ENCODE measurements at places on chromosomes 1 and 21.

DNA sequence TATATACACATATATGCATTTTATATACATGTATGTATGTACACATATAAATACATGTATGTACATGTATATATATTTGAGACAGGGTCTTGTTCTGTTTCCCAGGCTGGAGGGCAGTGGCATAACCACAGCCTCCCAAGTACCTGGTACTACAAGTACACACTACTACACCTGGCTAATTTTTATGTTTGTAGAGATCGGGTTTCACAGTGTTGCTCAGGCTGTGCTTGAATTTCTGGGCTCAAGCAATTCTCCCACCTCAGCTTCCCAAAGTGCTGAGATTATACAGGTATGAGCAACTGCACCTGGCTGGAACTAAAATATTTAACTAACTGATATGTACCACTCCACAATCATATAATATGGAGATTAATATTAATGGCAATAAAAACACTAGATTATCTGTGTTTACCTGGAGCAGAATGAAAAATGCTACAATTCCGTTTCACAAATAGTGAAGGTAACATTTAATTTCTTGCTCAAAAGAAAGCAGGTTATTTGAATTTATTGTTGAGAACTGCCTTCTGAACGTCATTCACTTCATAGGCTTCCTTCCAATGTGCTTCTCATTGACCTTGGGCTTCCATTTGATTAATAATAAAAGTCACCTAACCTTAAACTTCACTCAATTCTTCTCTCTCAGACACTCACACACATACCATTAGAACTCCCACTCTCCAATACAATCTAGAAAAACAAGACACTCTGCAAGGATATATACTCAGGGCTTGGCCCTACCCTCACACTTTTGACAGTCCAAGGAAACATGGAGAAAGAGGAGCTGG lies 57.0 kb downstream of the PTGER3 start:
- no peak for DNase-seq

DNA sequence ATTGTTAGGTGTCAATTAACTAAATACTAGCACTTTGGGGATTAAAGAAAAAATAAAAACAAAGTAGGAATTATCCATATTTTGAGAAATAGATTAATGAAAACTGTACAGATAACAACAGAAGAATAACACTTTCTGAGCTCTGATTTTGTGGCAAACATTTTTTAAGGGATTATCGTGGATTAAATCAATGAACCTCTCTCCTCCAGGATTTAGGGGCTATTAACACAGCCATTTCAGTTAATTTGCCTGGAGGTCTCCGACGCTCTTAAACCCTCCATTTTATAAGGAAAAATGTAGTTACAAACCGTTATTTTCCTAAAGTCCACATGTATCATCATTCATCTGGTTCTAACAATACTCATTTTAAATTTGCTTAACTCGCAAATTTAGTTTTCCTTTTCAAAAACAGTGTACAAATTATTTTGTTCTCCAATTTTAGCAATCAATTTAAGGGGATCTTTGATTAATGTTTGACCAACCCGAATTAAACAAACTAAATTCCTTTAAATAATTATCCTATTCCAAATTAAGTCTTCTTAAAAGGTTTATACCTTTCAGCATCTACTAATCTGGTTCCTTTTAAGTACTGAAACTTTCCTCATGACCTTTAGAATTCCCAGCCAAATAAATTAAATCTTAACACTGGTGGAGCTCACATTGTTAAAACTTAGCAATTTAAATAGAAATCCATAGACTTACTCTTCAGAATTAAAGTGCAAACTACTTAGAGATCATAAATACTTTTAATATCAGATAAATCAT lies 30.7 kb upstream of the RNF187 start:
- no peak for DNase-seq

DNA sequence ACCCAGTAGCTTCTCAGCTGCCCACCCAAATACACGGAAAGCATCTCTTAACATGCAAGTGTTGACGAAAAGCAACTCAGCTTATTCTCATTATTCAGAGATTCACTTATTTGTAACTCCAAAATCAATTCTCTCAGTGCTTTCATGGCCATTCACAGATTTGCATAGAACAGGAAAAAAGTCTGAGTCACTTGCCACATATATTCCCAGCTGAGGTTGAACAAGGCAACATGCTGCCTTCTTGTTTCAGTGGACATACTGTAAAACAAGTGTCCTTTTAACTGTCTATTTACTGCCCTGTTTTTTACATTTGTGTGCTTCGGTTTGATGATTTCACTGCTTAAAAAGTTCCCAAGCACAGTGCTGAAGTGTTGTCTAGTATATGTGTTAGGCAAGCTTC lies 273.0 kb downstream of the LTN1 start:
- no peak for DNase-seq

DNA sequence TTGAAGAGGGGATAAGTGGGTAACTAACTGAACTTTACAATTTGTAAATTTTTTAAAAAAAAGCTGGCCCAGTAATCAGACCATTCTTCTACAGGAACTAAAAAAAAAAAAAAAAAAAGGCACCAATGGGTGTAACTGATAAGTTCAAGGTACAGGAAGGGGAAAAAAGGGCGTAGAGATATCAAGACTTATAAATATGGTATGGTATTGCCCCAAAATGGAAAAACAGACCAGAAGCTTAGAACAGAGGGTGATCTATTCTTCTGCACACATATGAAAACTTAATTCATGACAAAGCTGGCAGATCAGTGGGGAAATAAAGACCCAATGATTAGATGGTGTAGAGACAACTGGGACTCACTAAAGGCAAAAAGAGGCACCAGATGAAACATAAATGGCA lies 58.9 kb downstream of the LHX4 start:
- DNase-seq, result no peak

DNA sequence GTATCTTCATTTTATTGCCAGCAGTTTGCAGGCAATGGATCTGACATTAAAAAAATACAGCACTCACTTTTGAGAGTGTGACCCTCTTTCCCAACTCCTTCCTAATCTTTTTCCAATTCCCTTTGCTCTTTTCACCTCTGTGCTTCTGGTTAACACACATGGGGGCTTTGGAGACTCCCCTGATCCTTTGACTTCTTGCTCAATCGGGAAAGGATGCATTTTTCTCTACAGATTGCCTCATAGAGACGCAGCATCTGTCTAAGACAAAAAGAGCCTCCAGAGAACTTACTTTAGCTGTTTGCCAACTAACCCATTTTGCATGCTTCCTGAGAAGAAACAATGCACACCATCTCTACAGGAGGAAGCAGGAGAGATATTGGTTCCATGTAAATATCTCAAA lies 378.3 kb downstream of the PBX1 start:
- DNase-seq, result no peak

DNA sequence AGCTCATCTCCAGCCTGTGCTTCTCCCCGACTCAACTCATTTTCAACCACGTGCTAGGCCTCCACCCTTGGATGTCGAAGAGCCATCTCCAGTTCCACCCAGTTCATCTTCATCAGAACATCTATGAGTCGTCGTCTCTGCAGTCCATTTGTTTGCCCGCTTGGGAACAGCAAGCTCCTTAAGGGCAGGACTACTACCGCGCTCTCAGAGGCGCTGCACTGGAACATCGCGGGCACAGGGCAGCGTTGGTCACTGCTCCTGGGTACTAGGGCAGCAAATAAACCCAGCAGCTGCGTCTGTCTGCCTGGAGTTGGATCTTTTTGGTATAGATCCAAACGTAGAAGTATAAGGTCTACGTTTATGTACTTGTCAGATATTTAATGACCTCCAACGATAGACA lies 478 bp upstream of the PRDM2 start:
- DNase-seq, result no peak

GRCh38 chr1:9271283-9271682 lies 21.4 kb upstream of the SPSB1 start:
- no peak for DNase-seq

DNA sequence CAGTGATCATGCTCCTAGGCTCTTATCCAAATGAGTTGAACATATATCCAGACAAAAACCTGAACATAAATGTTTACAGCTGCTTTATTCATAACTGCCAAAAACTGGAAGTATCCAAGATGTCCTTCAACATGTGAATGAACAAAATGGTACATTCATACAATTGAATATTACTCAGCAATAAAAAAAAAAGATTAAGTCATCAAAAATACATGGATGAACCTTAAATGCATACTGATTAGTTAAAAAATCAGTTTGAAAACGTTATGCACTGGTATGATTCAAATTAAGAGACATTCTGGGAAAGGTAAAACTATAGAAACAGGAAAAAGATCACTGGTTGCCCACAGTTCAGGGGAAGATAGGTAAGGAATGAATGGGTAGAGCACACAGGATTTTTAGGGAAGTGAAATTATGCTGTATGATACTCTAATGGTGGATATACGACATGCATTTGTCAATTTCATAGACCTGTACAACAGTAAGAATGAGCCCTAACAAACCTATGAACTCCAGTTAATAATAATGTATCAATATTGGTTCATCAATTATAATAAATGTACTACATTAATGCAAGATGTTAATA lies 3.1 kb downstream of the LRRC40 start:
- DNase-seq, result no peak

- DNase-seq, result no peak
Observed at GRCh38 chr1:48418742-48419141, 53.3 kb downstream of the SPATA6 start.

DNA sequence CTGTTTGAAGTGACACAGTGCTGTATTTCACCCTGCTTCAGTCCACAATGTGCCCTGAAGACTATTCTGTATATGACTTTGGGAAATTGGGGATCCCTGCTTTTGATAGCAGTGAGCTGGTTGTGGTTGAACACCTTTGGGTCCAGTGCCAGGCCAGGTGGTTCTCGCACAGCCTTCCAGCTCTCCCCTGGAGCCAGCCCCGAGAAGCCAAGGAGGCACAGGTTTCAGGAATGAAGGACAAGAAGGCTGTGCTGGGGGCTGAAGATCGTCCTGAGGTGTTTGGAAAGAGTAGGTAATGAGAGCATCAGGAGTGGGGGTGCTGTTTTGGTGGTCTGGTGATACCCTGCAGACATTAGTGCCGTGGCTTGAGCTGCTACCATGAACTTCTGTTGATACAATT lies 131.4 kb upstream of the COL6A1 start:
- no peak for DNase-seq

GRCh38 chr1:102190429-102190828 lies 193.7 kb upstream of the OLFM3 start:
- DNase-seq, result no peak

DNA sequence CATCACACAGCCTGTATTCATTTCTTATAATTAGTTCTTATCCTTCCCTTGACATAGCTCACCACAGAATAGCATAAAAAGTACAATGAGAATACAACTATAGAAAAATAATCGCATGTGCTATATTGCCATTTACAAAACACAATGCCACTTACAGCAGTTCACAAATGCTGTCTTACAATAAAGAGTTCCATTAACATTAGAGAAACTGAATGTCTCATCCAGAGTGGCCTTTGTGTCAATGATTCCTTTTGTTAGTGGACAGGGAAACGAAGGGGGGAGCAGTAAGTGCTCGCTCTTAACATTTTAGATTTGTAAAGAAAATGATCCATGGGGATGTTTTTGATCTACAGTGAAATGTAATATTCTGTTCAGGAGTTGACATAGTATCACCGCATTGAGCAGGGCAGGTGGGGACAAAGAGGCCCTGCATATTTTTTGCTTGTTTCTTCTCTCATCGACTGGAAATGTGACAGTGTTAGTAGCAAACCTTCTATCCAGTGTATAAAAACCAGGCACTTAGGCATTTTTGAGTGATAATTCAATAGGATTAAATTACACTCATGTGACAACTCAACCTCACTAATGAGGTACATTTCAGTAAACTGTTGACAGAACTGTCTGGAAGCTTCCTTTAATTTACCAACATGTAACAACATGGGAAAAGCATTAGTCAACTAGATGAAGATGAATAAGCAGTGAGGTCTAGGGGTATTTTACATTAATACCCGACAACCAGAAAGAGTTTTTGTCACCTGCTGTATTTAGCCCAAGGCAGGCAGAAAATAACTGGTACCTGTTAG lies 35.6 kb upstream of the RRP15 start:
- DNase-seq, result no peak

DNA sequence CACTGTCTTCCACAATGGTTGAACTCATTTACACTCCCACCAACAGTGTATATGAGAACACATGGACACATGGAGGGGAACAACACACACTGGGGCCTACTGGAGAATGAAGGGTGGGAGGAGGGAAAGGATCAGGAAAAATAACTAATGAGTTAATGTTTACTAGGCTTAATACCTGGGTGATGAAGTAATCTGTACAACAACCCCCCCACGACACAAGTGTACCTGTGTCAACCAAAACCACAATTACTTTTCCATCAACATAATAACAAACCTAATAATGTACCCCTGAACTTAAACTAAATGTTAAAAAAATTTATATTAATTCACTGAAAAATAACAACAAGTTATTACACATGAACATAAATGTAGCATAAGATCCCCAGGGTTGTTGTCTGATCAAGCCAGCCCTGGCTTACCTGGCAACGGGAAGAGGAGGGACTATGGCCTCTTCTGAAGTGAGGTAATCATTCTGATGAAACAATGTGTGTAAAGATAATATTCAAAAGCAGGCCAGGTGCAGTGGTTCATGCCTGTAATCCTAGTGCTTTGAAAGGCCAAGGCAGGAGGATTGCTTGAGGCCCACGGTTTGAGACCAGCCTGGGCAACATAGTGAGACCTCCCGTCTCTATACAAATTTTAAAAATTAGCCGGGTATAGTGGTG lies 40.8 kb upstream of the HEATR1 start:
- no peak for DNase-seq

GRCh38 chr1:111030590-111030989 lies 66.9 kb upstream of the LRIF1 start:
- peak; percentile 81 for DNase-seq

DNA sequence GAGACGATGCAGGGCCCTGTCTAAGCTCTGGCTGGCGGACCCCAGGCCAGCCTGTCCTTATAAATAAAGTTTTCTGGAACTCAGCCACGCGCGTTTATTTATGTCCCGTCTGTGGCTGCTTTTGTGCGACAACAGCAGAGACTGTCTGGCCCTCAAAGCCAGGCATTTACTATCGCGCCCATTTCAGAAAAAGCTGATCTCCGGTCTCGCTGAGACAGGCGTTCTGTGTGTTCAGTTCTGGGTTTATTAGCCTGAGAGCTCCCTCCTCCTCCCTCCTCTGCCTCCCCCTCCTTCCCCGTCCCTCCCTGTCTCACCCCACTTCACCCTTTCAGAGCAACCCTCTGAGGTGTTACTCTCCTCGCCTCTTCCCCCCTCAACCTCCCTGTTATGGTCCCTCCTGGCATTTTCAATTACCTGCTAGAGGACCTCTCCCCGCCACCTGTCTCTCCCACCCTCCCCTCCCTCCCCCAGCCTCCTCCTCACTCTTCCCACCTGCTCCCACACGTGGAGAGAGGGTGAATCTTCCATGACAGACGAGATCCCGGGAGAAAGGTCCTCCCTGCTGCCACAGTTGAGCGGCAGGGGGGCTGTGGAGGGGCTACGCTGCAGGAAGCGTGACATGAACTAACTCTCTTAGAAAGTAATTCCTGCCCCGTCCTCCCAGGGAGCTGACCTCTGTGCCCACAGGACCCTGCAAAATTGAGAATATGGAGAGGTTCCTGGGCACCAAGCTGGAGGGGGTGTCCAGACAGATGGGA lies 59.9 kb downstream of the SPSB1 start:
- no peak for DNase-seq

All from activated CD4-positive, alpha-beta T cell treated with anti-CD3 and anti-CD28 coated beads, Interleukin-2, amount 10 ng/mL, durations not matched to agents 7 days and 5 days (primary cell).